ENCODE measurements at places on chromosomes 6 and 20.

GRCh38 chr6:131125431-131125830 is 9.8 kb upstream of the AKAP7 start:
- DNase-seq = no peak

DNA sequence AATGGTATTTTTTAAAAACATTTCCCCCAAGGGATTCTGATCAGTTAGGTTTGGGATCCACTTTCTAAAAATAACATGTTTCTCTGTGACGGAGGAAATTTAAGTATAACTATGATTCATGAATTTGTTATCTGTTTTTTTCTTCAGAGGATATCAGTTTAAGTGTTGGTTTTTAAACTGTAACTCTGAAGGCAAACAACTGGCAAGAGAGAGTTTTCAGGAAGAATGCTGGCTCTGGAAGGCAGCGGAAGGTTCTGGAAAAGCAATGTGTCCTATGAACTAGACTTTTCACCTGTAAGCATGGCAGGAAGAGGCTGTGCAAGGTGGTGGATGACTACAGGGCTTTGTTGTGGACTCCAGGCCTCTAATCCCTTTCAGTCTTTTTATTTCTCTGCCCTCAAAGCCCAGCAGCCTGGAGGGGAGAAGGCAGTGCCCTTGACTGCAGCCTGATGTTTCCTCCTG is 153.1 kb downstream of the GMPR start:
- no peak for DNase-seq

- no peak for DNase-seq
Measured at GRCh38 chr6:138520463-138520862, 21.2 kb upstream of the NHSL1 start.

- DNase-seq = no peak
Measured at GRCh38 chr6:20180935-20181334, 31.3 kb downstream of the MBOAT1 start.

GRCh38 chr6:15305496-15305895 is 59.6 kb downstream of the JARID2 start:
- DNase-seq = no peak

DNA sequence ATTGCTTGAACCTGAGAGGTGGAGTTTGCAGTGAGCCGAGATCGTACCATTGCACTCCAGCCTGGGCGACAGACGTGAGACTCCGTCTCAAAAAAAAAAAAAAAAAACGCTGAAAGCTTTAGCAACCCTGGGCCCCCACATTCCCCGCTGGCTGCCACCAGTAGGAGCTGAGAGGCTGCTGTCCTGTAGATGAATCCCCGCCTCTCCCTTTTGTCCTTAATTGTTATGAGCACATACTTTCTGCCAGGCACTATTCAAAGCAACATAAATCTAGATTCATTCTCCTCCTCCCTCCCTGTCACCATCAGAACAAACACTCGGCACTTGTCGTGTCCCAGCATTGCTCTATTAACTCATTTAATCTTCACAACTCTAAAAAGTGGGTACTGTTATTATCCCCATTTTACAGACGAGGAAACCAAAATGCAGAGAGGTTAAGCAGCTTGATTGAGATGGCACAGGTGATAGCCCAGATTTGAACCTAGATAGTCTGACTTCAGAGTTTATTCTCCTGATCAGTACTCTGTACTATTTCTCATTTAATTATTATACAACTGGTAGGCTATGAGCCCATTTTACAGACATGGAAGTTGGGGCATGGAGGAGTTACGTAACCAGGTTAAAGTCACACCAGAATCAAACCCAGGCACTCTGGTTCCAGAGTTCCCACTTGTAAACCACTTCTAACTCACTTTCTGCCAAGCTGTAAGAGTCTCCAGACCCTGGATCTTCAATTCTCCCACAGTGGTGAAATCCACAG is 97.4 kb downstream of the EYA2 start:
- DNase-seq = no peak

GRCh38 chr20:60040471-60041162 is 82.4 kb downstream of the CDH26 start:
- DNase-seq = no peak

DNA sequence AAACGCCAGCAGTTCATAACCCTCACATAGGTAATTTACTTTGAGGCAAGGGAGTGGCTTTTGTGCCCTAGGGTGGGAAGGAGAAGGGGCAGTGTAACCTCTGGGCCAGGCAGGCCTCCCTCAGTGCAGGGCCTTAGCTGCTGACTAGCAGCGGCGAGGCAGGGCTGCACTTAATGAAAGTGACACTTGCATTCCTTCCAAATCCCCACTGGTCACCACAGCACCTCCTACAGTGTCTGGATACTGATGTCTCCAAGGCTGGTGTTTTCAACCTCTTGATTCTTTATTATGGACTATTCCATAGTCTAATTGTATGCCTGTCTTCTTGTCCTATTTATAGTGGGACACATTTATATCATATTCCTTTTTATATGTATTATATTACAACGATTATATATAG is 152.7 kb downstream of the LY86 start:
- no peak for DNase-seq

- DNase-seq = no peak
Measured at GRCh38 chr6:37717836-37718251, 20.2 kb upstream of the MDGA1 start.

DNA sequence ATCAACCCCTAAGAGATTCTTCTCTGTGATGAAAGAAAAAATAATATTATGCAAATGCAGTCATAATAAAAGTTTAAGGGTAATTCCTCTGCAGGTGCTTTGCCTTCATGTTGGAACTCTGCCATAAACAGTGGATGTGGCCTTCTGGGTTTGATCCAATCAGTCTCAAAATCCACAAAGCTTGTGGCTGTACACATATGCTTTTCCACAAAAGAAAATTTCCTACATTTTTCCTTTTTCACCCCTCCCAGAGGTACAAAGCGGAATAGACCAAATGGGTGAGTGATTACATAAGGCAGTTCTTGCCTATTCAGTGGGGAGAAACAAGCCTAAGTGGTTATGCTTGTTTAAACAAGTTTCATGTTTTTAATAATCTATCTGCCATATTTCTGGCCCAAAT is 16.7 kb downstream of the CALHM5 start:
- no peak for DNase-seq

DNA sequence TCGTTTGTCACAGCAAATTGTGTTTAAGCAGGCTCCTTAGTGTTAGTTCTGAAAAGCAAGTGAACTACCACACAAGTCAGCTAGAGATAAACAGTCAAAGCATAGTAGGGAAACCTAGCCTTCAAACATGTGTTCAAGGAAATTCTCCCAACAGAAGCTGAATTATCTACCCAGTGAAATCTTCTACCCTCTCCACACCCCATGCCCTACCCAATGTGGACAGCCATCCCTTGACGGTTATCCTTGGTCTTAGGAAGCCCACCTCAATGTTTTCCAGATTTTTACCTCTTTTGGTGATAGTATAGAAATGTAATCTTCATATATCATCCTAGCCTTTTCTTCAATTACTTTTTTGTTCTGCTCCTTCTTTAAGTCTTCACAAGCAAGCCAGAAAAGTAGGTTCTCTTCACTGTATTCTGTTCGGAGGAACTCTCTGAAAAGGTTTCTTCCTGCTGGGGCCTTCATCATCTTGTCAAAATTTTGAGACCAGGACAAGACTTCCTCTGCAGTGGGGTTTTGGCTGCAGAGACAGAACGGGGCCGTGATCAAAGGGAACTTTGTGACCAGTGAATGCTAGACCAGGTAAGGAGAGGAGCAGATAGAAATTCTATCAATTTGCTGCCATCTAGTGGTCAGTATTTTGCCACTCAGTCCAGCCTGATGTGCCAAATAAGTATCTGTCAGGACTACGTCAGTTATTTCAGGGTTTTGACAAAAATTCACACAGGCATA is 21.6 kb upstream of the MTRF1L start:
- no peak for DNase-seq

DNA sequence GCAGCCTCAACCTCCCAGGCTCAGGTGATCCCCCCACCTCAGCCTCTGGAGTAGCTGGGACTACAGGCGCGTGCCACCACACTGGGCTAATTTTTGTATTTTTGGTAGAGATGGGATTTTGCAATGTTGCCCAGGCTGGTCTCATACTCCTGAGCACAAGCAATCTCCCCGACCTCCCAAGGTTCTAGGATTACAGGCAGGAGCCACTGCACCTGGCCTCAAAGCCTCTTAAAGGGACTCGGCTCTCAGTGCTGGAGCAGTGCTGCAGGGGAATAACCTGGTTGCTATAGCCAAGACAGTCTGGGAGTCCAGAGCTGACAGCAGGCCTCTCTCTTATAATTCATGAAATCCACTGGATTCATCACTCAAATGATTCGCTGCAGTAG is 17.0 kb downstream of the GHRH start:
- no peak for DNase-seq

GRCh38 chr20:44990425-44990824 is 24.1 kb downstream of the STK4 start:
- no peak for DNase-seq

DNA sequence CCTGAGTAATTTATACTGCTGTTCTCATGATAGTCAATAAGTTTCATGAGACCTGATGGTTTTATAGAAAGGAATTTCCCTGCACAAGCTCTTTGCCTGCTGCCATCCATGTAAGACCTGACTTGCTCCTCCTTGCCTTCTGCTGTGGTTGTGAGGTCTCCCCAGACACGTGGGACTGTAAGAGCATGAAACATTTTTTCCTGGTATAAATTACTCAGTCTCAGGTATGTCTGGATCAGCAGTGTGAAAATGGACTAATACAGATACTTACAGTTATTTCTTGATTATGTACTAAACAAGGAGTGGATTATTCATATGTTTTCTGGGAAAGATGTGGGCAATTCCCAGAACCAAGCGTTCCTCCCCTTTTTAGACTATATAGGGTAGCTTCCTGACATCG is 1.9 kb upstream of the TRIM38 start:
- DNase-seq = no peak

DNA sequence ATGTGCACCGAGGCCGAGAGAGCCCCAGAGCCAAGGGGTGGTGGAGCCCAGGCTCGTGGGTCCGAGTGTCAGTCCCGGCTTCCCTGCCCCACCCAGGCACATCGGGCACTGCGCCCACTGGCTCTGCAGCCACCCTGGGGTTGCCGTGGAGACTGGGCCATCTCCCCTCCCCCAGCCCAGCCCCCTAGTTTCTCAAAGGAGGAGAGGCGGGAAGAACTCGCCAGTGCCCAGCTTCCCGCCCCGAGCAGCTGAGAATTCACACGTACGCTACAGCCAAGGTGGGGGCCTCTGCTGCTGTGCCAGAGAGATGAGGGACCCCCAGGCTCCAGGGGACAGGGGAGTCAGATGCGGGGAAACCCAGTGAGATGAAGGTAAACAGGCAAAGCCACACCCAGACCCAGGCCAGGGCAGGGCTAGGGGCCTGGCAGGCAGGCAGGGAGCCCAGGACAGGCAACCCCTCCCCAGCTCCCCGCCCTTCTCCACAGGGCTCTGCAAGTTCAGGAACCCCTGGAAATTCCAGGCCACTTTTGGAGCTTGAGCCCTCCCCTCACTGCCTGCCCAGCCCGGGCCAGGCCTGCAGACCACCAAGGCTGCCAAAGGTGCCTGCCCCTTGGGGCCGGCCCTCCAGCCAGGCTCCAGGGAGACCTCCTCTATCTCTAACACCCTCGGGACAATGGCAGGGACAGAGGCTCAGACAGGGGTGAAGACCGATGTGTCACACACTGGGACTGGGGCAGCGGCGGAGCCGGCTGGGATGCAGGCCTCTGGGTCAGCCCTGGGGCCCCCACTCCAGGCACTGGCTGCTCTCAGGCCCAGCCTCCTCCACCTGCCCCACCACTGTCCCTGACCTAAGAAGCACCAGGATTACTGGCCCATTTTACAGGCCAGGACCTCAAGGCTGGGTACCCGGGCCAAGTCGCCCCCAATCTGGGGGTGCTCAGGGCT is 6.0 kb downstream of the LAMA5 start:
- DNase-seq = no peak

DNA sequence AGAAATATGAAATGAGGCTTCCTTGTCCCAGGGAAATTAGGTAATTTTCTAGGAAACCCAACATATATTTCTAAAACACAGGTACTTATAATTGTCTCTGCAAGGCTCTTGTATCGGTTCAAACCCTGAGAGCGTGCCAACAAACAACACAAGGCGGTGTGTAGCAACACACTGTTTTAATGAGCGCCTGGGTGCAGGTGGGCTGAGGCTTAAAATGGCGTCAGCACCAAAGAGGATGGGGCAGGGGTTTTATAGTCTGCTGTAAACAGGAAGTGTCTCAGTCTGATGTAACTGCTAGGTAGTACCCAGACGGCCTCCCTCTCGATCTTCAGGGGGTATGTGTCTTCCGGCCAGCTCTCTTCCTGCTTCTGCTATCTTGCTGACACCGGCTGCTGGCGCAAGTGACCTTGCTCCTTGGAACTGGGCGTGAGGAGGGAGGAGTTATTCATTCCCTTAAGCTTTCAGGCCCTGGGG is 69.7 kb downstream of the EPB41L2 start:
- DNase-seq = no peak

DNA sequence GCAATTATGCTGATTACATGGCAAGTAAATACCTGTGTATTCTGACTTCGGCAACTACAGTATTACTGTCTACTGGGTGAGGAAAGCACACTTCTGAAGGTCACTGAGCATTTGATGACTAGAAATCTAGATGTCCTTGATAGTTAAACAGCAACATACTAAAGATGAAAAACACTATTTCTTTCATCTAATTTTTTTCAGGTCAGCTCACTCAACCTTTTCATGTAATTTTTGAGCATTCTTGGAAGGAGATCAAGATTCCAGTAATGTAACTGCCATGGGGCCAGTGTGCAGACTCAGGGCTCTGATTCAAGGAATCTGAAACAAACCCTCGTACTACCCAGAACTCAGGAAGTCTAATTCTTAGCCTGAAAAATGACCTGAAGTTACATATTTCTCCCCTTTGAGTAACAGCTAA is 222.6 kb upstream of the TAB2 start:
- DNase-seq = no peak

GRCh38 chr20:40959325-40960092 is 69.1 kb upstream of the TOP1 start:
- DNase-seq = no peak

DNA sequence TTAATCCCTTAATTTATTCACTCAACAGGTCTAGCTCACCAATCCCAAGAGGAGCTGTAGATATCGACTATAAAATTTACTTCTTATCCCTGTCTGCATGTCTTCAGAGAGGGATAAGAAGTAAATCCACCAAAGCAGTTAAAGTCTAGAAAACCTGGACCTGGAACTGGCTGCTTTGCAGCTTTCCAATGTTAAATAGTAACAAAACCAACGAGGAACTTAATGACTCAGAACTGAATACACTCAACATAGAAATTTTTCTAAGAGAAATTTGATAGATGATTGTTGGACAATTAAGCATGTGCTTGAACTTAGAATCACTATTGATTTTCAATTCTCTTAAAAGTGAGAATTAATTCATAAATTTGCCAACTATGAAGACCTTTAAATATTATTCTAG is 11.5 kb upstream of the TMEM244 start:
- no peak for DNase-seq
